ENCODE measurements at places on chromosomes 11 and 22.

DNA sequence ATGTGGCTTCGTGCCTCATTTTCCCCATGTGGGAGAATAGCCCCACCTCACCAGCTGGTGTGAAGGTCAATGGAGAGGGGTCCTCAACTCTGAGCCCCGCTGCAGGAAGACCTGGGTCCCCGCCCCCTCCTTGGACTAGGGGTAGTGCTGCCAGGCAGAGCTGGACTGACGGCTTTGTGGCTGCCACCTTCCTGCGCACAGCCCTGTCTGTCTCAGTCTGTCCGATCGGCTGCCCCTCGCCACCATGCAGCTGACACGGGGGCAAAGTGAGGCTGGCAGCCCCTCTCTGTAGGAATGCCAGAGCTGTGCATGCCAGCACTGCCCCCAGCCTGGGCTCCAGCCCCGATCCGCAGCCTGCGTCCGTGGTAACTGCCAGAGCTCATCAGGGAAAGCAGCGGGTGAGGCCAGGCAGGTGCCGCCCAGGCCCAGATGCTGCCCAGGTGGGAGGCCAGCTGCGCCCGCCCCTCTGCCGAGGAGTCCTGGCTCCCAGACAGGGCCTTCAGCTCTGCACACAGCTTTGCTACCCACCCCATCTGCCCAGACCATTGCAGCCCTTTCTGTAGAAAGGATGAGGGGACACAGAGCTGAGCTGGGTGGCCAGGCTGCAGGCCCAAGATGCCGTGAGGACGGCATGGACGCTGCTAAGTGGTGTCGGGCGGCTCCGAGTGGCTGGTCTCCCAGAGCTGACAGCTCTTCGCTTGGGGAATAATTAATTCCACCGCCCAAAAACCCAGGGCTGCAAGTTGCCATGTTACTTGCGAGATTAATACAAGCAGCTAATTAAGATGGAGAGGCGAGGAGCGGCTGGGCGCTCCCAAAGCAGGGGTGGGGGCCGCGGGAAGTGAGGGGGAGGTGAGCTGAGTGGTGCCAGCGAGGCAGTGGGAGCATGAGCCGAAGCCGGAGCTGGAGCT, 19.5 kb upstream of the FLRT1 start:
- DNase-seq: no peak

DNA sequence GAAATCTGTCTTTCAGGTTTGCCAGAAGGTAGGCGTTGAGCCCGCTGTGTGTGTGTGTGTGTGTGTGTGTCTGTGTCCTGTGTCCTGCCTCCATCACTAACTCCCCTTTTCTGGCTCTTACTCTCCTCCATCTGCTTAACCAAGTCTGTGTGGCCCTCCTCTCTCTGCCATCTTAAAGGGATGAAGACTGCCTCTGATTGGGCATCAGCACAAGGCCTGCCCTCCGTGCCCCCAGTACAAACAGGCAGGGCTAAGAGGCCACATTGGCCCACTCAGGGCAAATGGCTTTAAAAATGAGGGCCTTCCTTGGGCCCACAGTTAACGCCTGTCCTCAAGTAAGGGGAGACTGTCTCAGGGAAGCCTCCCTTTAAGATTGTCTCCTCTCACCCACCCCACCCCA, 10.9 kb downstream of the RCOR2 start:
- no peak for DNase-seq

DNA sequence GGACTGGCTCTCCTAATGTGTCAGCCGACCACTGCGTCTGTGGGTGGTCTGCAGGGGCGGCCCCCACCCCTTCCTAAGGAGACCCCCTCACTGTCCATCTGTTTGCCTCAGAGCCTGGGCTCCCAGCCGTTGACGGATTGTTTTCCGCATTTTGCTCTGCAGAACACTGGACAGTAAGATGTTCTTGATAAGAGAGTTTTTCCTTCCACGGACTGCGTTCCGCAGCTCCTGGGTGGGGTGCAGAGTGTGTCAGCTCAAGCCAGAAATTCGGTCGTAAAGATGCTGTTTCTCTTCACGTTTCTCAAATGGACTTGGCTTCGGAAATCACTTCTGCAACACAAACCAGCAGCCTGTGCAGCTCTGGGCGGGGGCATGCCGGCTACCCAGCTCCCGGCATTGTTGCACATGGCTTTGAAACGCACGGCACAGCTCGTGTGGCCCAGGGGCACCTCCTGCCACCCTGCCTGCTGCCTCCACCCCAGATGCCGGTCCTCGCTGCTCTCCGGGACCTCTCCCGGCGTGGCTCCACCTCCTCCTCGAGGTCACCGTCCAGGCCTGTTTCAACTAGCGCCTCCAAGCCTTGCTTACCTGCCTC, 2.9 kb upstream of the MRGPRG start:
- DNase-seq: no peak

DNA sequence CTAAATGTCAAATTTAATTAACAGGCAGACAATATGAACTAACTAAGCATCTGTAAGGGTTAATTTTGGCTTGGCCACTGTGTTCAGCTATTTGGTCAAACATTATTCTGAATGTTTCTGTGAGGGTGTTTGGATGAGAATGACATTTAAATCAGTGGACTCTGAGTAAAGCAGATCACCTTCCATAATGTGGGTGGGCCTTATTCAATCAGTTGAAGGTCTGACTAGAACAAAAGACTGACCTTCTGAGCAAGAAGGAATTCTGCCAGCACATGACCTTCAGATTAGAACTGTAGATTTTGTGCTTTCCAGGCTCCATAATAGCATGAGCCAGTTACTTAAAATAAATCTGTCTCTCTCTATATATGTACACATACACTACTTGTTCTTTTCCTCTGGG, 12.0 kb upstream of the EED start:
- DNase-seq: no peak

- no peak for DNase-seq
Measured at GRCh38 chr22:39275814-39276439, 31.1 kb upstream of the PDGFB start.

DNA sequence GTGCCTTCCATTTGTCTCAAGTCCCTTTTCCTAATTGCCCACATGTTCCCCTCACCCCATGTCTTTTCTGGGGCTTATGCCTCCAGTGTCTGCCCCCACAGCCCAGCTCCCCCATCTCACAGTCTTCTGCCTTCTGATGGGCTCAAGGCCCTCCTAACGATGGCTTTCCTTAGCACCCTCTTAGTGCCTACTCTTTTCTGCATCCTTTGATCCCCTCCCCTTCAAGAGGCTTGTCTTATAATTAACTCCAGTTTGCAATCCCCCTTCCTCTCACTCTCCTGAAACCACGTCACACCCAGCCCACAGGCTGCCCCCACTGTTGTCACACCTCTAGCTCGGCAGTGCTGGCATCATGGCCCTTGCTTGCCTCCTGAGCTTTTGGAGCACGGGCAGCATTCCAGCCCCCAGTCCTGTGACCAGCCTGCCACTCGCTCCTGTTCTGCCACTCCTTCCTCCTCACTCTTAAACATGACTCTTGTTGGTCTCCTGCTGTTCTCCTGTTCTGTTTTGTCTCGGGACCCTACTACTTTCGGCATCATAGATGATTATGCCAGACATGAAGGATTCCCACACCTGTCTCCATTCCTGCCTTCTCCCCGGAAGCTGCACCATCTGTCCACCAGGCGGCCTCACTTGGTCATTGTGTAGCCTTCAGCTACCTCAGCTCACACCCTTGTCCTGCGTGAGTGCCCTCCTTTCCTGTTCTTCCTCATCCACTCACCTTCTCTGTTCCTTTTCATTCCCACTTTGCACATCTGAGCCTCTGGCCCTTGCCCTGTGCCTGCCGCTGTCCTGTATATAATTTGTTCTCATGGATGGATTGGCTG, 26.1 kb downstream of the UBE2L3 start:
- no peak for DNase-seq

GRCh38 chr11:40241524-40242051, 1217.9 kb downstream of the LRRC4C start:
- no peak for DNase-seq

GRCh38 chr11:35237860-35238715, 99.1 kb downstream of the CD44 start:
- no peak for DNase-seq

GRCh38 chr11:105911454-105911853, 110.6 kb downstream of the MSANTD4 start:
- no peak for DNase-seq

- no peak for DNase-seq
Measured at GRCh38 chr11:118006153-118006534, 19.9 kb downstream of the IL10RA start.

DNA sequence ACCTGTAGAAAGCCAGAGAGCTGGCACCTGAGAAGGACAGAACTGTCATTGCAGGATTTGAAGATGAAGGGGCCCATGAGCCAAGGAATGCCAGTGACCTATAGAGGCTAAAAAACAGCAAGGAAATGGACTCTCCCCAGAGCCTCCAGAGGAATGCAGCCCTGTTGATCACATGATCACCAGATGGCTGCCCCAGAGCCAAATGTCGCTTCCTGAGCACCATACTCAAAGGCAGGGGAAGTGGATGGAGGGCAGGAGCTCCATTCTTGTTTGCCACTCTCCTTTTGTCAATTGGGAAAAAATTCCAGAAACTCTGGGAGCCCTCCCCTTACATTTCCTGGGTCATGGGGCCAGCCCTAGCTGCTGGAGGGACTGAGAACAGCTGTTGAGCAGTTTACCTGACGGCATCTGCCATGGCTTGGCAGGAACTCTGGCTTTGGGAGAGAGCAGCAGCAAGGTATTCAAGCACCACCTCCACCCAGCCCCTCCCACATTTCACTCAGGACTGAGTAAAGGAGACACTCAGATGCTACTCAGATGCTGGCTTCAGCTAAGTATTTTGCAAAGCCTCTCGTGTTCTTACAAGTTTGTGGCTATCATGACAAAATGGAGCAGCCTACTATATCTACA, 46.9 kb downstream of the DKK3 start:
- no peak for DNase-seq

GRCh38 chr11:116415095-116415494, 357.7 kb downstream of the BUD13 start:
- DNase-seq: no peak

- no peak for DNase-seq
Measured at GRCh38 chr11:93196816-93197379, 893 bp downstream of the SLC36A4 start.

- DNase-seq: no peak
Measured at GRCh38 chr11:60116996-60117790, 28.7 kb downstream of the MS4A2 start.

DNA sequence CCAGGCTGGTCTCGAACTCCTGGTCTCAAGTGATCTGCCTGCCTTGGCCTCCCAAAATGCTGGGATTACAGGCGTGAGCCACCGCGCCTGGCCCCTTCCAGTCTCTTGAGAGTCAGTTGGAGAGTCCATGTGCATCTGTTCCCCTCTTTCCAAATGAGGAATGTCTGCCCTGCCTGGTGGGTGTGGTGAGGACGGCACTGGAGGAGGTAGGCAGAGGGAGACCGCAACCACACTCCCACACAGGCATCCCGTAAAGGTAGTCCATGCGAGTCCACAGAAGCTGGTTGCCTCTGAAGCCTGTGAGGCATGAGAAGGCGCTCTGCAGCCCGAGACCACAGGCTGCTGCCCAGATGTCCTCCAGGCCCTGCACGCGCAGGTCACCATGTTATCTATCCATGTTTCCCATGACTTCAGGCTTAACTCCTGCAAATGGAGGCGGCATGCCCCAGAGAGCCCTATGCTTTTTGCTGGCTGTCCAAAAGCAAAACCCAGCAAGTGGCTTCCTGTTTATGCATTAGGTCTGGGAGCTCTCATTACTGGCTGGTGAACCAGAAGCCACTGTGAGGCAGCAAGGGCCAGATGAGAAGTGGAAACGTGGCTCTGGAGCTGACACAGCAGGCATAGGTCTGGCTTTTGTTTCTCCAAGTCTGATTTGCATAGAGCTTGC, 43.4 kb downstream of the GRIK4 start:
- DNase-seq: no peak

All from effector CD8-positive, alpha-beta T cell (primary cell).